ENCODE measurements at places on chromosomes 2 and 18.
A peak's percentile ranks its signal among the peaks of the same experiment; 100 is the strongest.

DNA sequence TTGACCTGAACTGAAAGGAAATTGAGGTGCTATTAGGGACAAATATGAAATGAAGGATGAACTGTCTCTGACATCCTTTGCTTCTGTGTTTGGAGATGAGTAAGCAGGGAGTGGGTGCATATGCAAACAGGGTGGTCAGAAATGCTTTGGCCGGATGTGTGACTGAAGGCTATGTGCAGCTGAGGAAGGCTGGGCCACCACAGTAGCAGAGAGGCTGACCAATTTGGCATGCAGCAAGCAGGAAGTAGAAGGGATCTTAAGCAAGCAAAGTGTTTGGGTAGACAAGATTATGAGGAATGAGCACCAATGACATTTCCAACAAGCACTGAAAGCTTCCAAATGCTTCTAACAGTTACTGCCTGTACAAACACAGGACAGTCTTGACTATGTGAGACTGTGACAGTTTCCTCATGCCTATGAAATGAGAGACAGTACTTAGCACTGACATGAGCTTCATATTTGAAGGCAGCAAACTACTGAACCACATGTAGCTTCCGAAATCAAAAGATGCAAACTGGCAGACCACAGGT is 3.3 kb upstream of the ACTR3 start:
- DNase-seq, result peak; percentile 56

DNA sequence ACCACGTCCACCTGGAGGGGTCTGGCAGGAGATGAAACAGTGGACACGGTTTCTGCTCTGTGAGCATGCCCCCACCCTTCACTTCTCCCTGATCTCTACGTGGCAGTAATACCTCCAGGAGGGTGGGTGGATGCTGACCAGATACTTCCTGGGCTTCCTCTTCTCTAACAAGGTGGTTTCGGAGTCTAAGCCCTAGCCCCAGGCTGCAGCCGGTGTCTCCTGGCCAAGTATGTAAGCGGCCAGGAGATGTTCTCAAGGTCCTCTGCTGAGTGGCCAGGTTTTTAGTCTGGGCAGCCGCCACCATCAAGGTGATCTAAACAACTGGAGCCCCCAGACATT is 101.8 kb upstream of the ASB18 start:
- DNase-seq, result no peak

DNA sequence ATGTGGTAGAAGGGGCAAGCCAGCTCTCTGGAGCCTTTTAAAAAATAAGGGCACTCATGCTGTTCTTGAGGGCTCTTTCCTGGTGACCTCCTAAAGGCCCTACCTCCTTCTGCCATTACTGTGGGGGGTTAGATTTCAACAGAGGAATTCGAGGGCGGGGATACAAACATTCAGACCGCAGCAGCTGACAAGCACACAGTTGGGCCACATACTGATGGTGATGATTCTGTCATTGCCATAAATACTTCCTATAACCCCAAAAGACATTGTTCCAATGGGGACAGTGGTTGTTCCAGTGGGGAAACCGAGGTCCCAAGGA is 67.0 kb downstream of the TSHZ1 start:
- DNase-seq, result no peak

DNA sequence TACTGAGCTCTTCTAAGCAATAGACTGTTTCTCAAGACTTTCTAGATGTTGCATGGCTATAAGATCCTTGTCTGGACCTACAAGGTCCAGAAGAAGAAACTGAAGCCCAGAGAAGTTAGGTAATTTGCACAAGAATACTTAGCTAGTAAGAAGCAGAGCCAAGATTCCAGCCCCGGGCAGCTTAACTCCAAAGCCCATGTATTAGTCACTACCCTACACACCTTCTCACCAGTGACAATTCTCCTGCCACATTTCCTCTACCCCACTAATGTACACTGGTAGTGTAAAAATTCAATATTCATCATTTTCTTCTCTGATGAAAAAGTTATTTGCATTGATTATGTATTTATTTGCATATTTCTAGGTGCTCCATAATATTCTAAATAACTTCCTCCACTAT is 95.5 kb upstream of the CREB1 start:
- no peak for DNase-seq

GRCh38 chr2:16069663-16069932 is 129.2 kb downstream of the MYCN start:
- no peak for DNase-seq
